Stimulated activated CD4-positive, alpha-beta T cell treated with anti-CD3 and anti-CD28 coated beads, Interleukin-12 subunit alpha, Interleukin-12 subunit beta, amount 100 ng/mL, for 4 hours (primary cell): ENCODE measurements at places on chromosomes 12 and 14.

DNA sequence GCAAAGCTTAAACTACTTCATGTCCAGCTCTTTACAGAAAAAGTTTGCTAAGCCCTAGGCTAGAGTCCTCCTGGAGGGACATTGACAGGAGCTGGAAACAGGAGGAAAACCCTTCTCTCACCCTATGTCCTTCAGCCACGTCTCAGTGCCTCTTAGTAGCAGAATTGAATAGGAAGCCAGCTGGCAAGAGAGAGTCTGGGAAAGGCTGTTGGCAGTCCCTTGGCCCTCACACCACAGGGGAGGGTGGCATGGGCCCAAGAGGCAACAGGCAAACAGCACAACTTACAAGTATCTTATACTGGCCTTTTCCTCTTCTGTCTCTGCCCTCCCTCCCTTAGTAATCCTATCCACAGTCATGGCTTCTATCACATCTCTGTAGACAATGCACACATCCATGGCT, 27.7 kb upstream of the DHRS2 start:
- no peak for DNase-seq

- DNase-seq, result no peak
These were observed 35.2 kb downstream of the RILPL1 start for GRCh38 chr12:123498126-123498825.

DNA sequence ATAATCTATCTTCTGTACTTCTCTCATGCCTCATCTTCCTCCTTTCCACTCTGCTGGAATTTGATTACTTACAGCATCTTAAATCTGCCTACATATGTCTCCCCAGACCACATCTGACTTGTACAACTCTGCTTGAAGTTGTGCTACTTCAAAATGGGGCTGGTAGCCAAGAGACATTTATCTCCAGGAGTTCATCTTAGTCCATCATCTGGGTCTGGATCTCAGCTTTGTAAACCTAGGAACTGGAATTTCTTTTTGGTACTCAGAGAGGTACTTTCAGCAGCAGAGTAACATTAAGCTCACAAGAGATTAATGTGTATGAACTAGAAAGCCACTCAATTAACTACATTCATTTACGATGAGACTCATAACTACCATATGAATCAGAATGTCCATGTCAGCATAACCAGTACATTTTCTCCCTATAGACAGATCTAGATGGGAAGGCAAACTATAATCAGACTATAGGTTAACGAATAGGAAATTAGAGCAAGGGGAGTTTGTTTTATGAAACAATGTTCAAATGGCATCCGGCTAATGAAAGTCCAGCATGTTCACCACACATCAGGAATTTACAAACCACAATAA, 178.8 kb downstream of the CEP128 start:
- DNase-seq, result no peak

GRCh38 chr14:92641306-92641705, 107.1 kb downstream of the LGMN start:
- DNase-seq, result no peak

- no peak for DNase-seq
These were observed 29.7 kb upstream of the DYNC1H1 start for GRCh38 chr14:101934601-101935150.

DNA sequence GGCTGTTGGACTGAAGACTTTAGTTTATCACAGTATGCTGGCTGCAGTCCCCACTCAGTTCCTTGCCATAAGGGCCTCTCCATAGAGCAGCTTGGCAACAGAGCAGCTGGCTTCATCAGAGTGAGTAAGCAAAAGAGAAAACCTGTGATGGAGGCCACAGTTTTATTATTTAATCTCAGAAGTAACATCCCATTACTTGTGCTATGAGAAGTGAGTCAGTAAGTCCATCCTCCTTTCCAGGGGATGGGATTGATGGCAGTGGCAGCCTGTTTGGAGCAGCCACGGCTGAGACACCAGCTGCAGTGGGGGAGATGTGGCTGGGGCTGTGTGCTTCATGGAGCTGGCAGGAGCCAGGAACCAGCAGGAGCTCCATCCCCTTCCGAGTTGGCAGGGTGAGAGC, 138.5 kb upstream of the SRRM4 start:
- DNase-seq, result no peak

- no peak for DNase-seq
These were observed 15.9 kb upstream of the AMIGO2 start for GRCh38 chr12:47095446-47096236.

DNA sequence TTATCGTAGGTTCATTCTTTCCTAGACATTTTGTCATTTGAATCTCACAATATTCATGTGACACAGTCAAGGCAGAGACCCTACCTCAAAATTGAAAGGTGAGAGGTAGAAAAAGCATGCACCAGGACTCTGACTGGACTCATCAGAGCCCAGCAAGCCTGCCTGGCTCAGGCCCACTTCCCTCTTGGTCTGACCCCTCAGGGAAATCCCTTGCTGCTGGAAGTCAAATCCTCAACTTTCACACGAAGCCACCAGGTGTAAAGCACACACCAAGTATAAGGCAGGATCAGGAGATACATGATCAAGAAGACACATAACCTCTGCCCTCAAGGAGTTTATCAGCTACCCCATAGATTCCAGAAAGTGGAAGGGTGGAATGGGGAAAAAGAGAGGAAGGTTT, 18.8 kb downstream of the NIN start:
- DNase-seq, result no peak

- DNase-seq, result no peak
These were observed 176.6 kb downstream of the FOXN3 start for GRCh38 chr14:89240414-89240813.

- no peak for DNase-seq
These were observed 1.9 kb upstream of the LLPH start for GRCh38 chr12:66132408-66132807.

- DNase-seq, result no peak
These were observed 34.6 kb downstream of the LTBP2 start for GRCh38 chr14:74577247-74577947.

GRCh38 chr12:116425256-116426193, 133.7 kb upstream of the MAP1LC3B2 start:
- no peak for DNase-seq

DNA sequence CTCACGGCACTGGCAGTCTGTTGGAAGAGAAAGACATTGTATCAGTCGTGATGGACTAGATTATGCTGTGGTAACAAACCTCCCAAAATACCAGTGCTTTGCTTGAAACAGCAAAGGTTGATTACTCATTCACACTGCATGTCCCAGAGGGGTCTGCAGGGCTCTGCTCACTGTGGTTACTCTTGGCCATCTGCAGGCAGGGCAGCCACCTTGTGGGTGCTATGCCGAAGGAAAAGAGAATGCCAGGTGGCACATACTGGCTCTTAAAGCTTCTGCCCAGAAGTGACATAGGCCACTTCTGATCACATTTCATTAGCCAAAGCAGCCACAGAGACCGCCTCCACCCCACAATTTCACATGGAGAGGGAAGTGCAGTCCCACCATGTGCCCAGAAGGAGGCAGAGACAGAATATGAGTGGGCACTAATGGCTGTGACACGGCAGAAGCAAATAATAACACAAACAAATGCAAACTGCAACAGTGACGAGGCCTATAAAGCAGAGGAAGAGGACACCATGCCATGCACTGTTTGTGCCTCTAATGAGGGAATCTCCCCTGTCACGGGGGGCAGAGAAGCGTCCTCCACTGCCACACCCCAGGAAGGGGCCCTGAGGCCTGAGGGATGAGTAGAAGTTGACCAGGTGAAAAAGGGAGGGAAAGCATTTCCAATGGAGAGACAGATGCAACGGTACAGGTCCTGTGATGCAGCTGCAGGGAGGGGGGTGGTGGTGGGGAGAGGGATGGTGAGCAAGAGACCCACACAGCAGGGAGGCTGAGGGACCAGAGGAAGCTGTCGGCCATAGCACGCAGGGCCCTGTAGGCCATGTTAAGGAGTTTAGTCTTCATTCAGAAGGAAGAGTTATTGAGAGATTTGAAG, 51.7 kb upstream of the KICS2 start:
- DNase-seq, result no peak

DNA sequence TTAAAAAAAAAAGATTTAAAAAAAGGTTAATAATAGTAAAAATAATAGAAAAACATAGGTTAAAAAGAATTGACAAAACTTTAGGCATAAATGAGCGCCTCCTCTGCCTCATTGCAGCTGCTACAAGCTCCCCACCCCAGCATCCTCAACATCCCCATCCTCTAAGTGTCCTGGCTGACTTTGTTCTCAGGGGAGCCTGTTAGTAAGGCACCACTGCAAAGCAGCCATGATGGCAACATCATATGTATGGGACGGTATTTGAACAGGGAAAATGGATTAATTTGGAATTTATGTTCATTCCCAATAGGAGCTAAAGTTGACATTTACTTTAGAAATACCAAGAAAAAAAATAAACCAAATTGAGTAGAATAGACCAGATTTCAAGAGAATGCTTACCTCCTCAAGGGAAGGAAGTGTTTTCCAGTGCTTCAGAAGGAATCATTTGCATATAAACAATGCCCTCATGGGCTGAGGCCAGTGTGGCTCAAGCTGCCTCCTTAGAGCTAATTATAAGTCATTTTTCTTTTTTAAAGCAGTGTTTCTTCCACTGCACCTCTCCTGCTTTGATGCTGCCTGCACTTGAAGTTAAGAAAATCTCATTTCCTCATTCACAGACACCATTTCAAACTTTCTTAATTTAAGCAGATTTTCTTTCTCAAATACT, 59.6 kb downstream of the DACT1 start:
- DNase-seq, result no peak

GRCh38 chr12:2853626-2854025, 3.2 kb downstream of the TEX52 start:
- peak; percentile 51 for DNase-seq

DNA sequence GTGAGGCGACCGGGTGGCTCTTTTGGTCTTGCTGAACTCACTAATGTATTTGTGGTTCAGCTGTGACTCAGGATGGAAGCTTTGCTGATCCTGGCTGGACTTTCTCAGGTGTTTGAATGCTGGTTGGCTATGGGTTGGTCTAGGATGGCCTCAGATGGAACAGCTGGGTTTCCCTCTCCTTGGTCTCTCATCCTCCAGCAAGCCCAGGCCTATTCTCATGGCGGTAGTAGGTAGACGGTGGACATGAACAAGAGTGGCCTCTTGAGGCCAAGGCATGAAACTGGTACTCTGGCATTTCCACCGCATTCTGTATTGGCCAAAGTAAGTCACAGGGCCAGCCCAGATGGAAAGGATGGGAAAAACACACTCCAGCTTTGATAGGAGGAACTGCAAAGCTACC, 11.8 kb upstream of the POLR3B start:
- DNase-seq, result no peak

- DNase-seq, result no peak
These were observed 30.8 kb upstream of the SNX6 start for GRCh38 chr14:34660796-34661195.

DNA sequence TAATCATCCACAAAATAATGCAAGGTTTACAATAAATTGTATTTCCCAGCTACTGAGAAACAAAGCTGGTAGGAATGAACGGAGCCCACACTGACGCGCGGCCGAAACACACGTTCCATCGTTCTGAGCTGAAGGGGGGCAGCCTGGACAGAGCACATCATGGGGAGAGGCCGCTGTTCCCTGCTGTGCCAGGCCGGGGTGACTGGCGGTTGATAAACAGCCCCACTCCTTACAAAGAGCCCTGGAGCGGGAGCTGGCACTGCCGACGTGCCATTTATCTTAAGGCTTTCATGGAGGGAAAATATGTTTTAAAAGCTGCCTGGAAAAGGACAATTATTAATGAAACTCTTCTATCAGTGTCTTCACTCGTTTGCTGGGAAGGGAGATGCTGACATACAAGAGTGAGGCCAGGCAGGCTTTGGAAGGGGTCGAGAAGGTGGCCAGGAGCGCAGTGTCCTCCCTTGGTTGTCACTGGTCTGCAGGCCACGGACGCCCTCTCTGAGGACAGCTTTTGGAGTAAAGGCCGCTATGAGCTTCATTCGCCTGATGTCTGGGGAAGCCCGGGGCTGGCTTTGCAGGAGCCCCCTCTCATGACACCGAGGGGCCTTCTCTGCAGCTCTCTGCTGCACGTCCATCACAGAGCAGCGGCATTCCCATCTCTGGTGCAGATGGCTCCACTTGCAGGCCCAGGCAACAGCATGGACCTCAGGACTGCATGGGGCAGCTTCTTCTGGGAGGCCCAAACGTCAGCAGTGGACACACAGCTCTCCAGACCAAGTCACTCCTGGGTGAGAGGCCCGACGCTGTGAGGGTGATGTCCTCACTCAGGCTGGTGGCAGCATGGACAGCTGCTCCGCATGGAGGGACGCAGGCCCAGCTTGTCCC, 355.3 kb upstream of the SFSWAP start:
- DNase-seq, result no peak

DNA sequence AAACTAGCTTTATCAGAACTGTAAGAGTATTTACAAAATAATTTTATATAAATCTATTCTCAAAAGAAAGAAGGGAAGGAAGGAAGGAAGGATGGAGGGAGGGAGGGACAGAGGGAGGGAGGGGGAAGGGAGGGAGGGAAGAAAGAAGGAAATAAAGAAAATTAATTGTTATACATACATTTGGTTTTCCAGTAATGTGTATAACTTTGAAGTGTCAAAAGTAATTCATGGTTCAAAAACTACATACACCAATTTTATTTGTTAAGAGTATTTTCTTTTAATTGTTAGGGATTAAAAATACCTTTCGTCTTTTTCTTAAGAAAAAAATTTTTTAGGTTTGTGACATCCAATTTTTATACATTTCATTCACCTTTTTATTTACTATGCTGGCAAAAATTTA, 17.5 kb upstream of the KCNC2 start:
- DNase-seq, result no peak

GRCh38 chr12:95548056-95548538, 3.2 kb downstream of the USP44 start:
- peak; percentile 28 for DNase-seq

DNA sequence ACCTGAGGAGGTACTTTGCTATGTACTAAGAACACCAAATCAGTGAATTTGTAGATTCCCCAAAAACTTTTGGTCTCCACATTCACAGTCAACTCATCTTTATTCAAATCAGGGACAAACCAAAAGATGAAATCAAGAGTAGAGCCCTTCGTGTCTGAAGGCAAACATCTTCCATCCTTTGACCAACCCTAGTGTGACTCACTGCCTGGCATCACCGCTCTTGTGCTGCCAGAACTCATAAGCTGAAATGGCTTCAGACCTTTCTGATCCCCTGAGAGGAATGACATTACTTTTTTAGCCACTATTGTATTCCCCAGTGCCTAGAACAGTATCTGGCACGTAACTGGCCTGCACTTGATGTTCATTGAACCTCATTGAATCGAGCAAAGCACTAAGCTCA, 50.1 kb downstream of the GOLGA5 start:
- DNase-seq, result no peak

DNA sequence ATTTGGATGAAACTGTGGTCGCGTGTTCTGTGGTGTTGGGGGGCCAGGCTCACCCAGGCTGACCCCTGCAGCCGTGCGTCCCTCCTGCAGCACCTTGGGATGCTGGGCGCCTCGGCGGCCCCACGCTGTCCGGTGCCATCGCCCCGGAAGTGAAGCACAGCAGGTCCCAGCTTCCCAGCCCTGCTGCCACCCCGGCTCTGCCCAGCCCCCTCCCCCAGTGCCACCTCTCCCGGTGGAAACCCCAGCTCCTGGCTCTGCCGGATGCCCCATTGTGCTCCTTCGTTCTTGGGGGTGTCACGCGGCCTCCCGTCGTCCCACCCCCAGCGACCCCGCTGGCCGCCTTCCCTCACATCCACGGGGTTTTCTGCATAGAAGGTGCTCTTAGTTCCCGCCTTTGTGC, 25.2 kb downstream of the LRCOL1 start:
- no peak for DNase-seq
